Stimulated activated CD4-positive, alpha-beta T cell treated with anti-CD3 and anti-CD28 coated beads, Interleukin-15, amount 100 ng/mL, for 1 hour (primary cell): ENCODE measurements at places on chromosomes 2 and 18.

DNA sequence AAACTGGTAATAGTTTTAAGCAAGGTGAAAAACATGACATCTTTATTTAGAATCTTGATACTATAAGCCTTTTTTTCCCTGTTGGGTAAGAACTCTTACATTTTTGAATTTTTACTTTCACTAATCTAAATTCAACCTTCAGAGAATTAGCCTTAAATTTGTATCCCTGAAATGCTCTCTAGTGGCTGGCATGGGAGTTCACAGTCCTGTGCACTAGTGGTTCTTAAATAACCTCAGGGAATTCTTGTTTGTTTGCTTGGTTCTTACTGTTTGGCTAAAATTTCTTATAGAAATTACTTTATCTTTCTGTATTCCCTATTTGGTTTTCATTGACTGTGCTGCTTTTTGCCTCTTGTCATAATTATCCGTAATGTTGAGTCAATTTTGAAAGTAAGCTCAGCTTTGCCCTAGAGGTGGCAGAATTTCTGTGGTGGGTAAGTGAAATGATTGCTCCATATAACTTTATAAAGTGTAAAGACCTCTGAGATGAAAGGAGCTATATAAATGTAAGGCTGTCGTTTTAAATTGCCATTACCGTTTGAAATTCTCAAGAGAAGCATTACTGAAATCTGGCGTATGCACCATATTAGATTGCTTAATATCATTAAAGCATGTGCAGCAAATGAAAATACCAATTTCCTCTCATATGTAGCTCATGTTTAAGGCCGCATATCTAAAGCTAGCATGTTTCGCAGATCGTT, 391.3 kb upstream of the FIGN start:
- DNase-seq = no peak

GRCh38 chr18:24658302-24658701, 197.9 kb downstream of the HRH4 start:
- DNase-seq = no peak

DNA sequence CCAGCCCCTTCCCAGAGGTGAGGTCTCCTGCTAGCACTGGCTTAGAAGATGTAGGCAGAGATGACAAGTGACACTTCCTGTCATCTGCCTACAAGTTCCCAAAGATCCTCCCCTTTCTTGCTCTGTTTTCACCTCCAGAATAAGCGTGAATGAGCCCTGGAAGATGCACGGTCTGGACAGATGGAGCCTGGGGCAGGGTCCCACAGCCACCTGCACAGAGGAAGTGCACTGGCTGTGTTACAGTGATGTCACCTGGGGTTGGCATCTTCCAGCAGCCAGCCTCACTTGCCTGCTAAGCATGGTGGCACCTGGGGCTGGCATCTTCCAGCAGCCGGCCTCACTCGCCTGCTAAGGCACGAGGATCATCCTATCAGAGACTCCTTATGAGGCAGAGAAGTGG, 32.3 kb downstream of the TMEM18 start:
- no peak for DNase-seq

DNA sequence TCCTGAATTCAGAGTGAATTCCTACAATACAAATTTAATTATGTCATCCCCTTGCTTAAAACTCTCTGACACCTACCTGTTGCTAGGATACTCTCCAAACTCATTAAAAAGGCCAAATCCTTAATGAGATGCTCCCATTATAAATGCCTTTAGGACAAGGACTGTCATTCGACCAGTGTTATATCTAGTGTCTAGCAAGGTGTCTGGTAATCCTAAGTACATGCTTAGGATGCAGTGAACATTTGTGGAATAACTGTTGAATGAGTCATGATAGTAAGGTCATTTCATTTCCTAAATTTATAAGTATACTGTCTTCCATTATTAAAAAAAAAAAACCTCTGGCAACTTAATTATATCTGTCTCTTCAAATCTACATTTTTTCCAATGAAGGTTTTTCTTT, 588.9 kb upstream of the NRXN1 start:
- DNase-seq = no peak

GRCh38 chr18:59140302-59140885, 710 bp downstream of the SEC11C start:
- no peak for DNase-seq

GRCh38 chr18:23134780-23135549, at the start of gene CABLES1:
Gene CABLES1 (plus strand): TSS chr18:23135485. CDS start chr18:23135763, 278 bp downstream.
- DNase-seq = no peak

DNA sequence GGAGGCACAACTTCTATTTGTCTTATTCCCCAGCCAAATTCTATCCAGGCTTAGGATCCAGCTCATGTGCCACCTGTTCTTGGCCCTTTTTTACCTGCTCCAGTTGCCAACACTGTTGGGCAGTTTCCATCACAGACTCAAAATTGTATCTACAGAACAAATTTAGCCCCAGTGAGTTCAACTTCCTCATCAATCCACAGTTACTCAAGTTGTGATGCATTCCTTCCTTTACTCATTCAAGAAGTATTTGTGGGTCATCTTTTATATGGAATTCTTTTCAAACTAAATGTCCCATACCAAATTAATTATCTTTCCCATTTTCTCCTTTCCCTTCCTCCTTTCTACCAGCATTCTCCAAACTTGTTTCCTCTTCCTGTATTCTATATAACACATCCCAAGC, 12.7 kb upstream of the DDX18 start:
- DNase-seq = no peak

GRCh38 chr2:100627330-100628300, 64.8 kb downstream of the PDCL3 start:
- no peak for DNase-seq

GRCh38 chr18:58991167-58991798, 126.6 kb downstream of the ZNF532 start:
- no peak for DNase-seq

DNA sequence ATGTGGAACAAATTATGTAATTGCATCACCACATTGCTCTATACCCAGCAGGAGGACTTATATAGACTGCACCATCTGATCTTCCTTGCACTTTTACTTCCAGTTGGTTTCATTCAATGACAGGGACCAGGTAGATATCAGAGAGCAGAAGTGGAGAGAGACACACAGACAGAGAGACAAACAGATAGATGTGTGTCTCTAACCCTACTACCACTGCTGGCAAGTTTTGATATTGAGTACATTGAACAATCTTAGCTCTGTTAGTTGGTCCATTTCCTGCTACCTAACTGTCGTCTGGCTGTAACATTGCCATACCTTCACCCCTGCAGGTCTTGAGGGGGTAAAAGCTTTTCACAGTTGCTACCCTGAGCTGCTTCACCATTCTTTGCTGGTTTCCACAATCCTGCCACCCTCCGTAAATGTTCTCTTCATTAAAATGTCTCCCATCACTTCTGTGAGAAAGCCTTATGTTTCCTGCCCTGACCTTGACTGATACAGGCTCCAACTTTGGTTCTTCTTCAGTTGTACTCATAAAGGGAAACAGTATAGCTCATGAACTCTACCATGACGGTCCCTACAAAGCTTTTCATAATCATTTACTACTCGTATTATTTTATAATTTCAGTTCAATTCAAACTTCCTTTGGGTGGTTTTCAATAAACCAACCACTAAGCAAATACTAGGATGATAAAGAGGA, 62.3 kb upstream of the ITGA4 start:
- no peak for DNase-seq

DNA sequence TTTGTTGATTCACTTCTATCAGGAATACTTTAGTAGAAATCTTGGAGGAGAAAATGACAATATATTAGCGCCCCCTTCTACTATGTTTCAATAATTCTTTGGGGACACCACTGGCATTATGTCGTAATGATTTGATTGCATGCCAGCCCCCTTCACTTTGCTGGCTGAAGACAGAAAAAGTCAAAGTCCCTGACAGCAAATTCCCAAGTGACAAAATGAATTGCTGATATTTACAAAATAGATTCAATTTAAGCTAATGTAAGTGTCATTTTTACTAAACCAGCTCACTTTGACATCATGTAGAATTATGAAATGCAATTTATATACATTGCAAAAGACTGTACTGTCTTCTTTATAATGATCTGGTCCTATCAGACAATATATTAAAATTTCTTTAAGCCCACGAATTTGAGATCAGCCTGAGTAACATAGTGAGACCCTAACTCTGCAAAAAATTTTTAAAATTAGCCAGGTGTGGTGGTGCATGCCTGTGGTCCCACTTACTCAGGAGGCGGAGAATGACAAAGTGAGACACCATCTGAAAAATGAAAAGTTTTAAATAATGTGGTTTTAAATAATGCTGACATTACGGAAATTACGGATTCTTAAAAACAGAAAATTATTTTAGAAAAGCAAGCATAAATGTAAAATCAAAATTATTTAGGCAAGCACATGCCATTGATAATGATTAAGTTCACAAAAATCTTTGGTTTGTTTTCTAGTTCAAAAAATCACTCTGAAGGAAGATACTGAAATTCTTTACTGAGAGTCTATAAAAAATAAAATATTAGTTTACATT, 520.1 kb upstream of the PKDCC start:
- no peak for DNase-seq

DNA sequence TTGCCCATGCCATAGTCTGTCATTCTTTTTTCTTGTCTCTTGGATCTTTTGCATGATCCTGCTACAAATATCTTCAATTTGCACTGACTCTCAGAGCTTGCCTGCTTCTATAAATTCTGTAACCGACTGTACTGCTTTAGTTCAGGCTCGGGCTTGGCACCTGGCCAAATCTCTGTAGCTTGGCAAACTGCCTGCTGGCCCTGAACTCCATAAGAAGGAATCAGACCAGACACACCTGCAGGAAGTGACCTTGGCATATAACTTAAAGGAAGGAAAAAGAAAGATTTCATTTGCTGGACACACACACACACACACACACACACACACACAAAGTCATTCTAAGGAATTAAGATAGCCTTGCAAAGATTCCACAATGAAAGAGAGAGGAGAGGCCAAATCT, 291.2 kb upstream of the DDX18 start:
- no peak for DNase-seq

- DNase-seq = no peak
Measured at GRCh38 chr2:101619191-101619591, 78.3 kb upstream of the MAP4K4 start.

GRCh38 chr2:220090050-220090449, 462.6 kb downstream of the SLC4A3 start:
- DNase-seq = no peak

GRCh38 chr2:43152741-43153647, 73.4 kb downstream of the ZFP36L2 start:
- no peak for DNase-seq

GRCh38 chr2:37774976-37775907, 103.8 kb upstream of the CDC42EP3 start:
- no peak for DNase-seq

DNA sequence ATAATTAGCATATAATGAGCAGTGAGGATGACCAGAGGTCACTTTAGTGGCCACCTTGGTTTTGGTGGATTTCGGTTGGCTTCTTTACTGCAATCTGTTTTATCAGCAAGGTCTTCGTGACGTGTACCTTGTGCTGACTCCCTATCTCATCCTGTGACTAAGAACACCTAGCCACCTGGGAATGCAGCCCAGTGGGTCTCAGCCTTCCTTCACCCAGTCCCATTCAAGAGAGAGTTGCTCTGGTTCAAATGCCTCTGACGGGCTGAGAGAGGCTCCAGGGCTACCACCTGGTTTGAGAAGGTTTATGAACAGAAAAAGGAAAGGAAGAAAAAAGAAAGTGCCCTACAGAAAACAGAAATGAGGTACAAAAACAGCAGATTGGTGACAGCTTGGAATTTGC, 738.7 kb downstream of the SOCS6 start:
- no peak for DNase-seq

- no peak for DNase-seq
Measured at GRCh38 chr18:44564922-44565321, 115.8 kb upstream of the SETBP1 start.
